Stimulated activated CD4-positive, alpha-beta T cell treated with anti-CD3 and anti-CD28 coated beads, Interleukin-1b, Interleukin-23, amount 100 ng/mL, for 1 hour (primary cell): ENCODE measurements at places on chromosomes 13 and 19.

GRCh38 chr13:98823442-98823841 is 71.0 kb upstream of the SLC15A1 start:
- DNase-seq = no peak

DNA sequence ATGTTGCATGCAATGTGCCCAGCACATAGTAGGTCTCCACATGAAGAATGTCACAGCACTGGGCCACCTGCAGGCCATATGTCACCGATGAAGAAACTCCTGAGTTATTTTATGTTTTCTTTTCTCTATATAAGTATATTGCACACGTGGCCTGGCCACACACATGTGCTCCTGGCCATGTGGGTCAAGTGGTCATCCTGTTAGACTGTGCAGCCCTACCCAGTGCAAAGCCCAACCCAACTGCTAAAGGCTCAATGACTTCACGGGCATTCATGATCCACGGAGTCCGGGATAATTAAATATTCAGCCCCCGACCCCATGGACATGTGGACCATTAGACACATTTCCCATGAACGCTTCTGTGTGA is 163.2 kb downstream of the TEX29 start:
- no peak for DNase-seq

DNA sequence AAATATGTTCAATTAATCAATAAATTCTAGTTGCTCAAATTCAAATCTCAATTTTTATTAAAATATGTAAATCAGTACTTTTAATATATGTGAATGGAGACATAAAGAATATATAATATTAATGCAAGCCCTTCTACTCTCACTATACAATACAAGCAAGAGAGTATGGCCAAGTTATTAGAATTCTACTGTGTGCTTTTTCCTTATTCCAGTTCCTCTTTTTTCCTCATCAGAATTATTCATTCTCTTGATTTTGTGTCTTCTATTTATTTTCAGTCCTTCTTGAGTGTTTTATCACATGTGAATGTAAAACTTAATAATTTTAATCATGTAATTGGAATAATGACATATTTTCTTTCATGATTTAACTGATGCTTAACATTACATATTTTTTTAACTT is 276.8 kb downstream of the PCDH20 start:
- DNase-seq = no peak

- no peak for DNase-seq
Observed at GRCh38 chr13:47904241-47904640, 96.8 kb downstream of the SUCLA2 start.

DNA sequence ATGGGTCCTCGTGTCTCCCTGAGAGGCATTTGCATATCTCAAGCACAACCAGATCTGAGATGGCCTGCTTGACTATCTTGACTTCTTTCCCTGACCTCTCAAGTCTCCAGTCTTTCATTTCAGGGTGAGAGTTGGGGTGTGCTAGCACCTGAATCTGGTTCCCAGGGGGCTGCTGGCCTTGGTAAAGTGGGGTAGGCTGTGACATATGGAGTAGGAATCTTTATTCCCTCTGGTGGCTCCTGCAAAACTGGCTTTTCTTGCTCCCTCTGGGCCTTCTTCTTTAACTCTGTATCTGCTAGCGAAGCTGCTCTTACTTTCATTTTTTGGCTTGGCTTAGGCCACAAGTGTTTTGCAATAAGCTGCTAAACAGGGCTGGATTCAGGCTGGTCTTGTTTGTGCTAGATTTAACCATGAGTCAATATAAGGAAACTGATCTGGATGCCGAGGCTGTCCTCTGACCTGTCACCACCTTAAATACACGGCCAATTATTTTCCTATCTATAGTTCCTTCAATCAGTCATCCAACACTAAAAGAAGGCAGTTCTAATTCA is 42.3 kb downstream of the ZNF493 start:
- no peak for DNase-seq

GRCh38 chr13:41601718-41602445 is 144.5 kb downstream of the RGCC start:
- no peak for DNase-seq

- DNase-seq = no peak
Observed at GRCh38 chr13:107883561-107884175, 331.7 kb downstream of the LIG4 start.

DNA sequence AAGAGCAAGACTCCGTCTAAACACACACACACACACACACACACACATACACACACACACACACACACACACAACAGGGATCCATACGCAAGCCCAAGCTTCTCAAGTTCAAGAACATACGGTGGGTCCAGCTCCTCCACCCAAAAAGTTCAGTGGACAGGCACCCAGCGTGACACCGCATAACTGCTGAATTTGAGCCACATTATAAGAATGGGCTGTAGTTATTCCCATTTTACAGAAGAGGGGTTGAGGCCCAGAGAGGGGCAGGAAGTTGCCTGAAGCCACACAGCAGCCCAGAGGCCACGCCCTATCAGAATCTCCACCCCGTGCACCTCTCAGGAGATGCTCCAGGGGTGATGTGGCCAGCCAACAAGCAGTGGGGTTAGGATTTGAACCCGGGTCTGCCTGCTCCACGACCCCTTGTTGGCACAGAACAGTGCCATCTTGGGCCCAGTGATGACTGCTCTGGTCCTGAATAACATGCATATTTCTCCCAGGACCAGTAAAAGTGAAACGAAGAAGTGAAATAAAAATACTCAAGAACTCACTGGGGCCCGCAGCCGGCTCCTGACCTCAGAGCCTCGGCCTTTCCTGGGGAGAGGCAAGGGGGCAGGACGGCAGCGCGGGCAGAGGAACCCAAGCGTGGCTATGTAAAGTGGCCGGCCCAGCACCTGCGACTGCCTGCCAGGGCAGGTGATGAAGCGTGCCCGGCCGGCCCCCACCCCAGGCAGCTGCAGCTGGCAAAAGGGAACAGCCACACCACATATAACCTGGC is 61.9 kb downstream of the AP1M1 start:
- no peak for DNase-seq

DNA sequence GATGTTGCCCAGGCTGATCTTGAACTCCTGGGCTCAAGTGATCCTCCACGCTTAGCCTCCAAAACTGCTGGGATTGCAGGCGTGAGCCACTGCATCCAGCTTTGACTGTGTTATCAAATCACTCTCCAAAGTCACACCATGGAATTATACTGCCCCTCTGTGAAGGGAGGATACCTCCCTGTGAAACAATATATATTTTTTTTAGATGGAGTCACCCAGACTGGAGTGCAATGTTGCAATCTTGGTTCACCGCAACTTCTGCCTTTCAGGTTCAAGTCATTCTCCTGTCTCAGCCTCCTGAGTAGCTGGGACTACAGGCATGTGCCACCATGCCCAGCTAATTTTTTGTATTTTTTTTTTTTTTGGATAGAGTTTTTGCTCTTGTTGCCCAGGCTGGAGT is 7.7 kb downstream of the TYK2 start:
- no peak for DNase-seq

GRCh38 chr19:16436780-16437332 is 34.9 kb downstream of the EPS15L1 start:
- no peak for DNase-seq

GRCh38 chr19:2816641-2817040 is 3.0 kb upstream of the ZNF554 start:
- DNase-seq = no peak

GRCh38 chr13:31011901-31012654 is 79.6 kb downstream of the TEX26 start:
- no peak for DNase-seq

DNA sequence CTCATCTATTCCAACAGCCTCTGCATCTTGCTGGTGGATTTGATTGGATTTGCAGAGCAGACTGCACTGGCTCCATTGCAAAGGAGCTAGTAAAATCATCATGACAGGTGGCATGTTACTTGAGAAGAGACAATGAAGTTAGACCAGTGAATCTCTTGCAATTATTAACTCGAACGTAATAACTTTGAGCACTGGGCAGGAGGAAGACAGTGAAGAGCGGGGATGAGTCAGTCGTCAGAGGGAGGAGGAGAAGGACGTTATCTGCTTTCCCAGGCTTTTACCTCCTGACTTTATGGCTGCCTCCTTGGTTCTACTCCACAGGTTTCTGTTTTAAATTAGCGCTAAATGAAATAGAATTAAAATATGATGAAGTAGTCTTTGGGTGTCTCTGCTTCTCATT is 257.8 kb upstream of the IPO5 start:
- no peak for DNase-seq

DNA sequence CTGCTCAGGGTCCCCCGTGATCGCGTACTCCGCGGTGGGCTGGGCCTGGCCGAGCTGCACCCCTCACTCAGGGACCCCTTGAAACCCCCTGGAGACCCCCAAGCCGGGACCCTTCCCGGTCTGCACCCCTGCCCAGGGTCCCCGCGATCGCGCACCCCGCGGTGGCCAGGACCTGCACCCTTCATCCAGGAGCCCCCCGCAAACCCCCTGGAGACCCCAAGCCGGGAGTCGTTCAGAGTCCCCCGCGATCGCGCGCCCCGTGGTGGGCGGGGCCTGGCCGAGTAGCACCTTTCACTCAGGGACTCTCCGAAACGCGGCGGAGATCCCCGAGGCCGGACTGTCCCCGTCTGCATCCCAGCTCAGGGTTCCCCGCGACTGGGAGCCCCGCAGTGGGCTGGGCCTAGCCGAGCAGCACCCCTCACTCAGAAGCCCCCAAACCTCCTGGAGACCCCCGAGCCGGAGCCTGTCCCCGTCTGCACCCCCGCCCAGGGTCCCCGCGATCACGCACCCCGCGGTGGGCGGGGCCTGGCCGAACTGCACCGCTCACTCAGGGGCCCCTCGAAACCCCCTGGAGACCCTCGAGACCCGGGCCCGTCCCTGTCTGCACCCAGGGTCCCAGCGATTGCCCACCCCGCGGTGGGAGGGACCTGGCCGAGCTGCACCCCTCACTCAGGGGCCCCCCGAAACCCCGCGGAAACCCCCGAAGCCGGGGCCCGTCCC is 748 bp downstream of the LMNB2 start:
- DNase-seq = no peak

GRCh38 chr19:3852177-3852511 is 16.7 kb downstream of the ZFR2 start:
- DNase-seq = no peak

DNA sequence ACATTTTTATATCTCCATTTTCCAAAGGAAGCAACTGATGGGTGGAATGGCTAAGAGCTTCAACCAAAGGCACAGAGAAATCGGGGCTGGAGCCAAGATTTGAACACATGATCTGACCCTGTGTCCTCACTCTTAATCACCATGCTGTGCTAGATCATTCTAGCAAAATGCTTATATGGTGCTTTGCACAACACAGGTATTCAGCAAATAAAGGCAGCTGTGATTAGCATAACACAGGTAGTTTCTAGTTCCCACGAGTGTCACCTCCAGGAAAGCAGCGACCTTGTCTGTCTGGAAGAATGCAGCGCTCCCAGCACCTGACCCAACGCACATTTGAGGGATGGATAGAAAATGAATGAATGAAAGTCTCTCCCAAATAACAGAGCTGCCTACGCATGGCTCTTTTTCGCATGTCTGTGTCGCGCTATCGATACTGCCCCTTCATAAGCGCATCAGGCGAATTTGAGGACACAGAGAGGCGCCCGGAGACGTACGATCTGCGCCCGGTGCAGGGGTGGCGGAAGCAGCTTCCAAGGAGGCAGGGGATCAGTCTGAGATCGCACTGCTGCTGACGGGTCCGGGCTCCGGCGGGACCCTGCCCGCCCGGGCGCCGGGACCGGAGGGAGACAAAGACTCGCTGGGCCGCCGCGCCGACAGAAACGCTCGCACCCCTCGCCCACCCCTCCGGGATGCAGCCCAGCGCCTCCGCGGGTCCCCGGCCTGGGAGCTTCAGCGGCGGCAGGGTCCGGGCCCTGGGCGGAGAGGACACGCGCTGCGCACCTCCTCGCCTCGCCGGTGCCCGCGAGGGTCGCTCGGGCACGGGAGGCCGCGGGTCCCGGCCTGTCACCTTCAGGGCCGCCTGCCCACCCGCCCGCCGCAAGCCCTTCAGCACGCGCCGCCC is 609 bp downstream of the EPS15L1 start:
- DNase-seq = no peak

DNA sequence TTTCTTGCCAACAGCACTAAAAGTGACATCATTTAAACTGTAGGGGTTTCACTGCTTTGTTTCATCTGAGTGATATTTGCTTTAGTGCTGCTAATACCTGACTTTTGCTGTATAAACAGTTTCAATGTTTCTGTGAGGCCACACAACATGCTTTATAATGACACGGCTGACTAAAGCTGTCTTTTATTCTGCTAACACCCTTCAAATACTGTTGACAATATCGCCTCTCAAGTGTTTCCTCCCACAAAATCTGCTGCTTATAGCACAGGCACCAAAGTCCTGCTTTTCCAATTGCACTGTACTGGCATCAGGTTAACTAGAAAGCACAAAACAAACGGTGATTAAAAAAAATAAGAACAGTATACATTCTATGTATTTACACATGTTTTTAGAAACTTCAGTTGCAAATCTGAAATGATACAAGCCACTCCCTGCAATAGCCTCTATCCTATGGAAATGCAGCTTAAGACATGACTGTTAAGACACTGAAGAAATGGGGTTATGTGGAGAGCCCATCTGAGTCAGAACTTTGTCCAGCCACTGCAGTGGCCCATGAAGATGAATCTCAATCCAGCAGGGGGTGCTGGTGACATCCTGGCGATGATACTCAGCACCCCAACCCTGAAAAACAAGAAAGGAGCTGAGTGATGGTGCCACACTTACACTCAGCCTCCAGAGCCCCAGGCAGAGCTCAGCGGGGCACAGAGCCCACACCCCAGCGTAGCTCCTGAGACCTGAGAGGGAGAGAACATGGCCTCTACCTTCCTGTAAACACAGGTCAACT is 29.4 kb downstream of the RFXAP start:
- no peak for DNase-seq

GRCh38 chr13:85768946-85769345 is 30.3 kb downstream of the SLITRK6 start:
- no peak for DNase-seq

- DNase-seq = no peak
Observed at GRCh38 chr13:101098873-101099272, 317.4 kb downstream of the NALCN start.

GRCh38 chr19:1082928-1083816 is 12.0 kb downstream of the POLR2E start:
- no peak for DNase-seq

GRCh38 chr13:112448621-112449544 is 72.7 kb downstream of the SPACA7 start:
- no peak for DNase-seq

- no peak for DNase-seq
Observed at GRCh38 chr13:82688400-82688994, 1193.8 kb downstream of the SLITRK1 start.
